ENCODE measurements at places on chromosomes 16 and 17. TPM values are rescaled to one million over a fixed set of nuclear protein-coding genes. Genes with fewer than 3 reads are reported as not detected.

The C17orf107 gene
- 1.1 TPM for total RNA-seq

The RNF213 gene
- total RNA-seq = 227 TPM

The FN3KRP gene
- total RNA-seq = 18.8 TPM

The TVP23A gene
- total RNA-seq = not detected

The ENPP7 gene
- not detected for total RNA-seq

The CLEC19A gene
- total RNA-seq = not detected

The C17orf100 gene
- total RNA-seq = 0.16 TPM

The KRT33B gene
- not detected for total RNA-seq

The CCR7 gene
- total RNA-seq = 0.16 TPM

The JPH3 gene
- 0.44 TPM for total RNA-seq

The ATXN7L3 gene
- total RNA-seq = 31.4 TPM

The OMG gene
- total RNA-seq = 6.0 TPM
